ENCODE measurements at places on chromosomes 2 and 18.

DNA sequence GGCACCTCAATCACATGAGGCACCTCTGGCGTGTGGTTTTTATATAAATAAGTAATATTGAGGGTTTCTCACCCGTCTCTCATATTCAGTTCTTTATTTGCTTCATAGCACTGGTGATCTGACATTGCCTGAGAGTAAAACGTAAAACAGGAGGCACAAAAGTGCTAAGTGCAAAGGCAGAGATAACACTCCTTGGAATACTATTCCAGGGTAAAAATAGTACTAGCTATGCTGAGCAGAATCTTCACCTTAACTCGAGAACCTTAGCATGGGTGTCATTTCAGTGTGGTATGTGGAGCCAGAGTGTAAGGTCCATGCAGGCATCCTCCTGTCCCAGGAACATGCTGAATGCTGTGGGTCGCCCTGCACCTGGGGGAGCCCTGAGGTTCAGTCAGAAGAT, 26.9 kb downstream of the ZCCHC2 start:
- DNase-seq, result no peak

DNA sequence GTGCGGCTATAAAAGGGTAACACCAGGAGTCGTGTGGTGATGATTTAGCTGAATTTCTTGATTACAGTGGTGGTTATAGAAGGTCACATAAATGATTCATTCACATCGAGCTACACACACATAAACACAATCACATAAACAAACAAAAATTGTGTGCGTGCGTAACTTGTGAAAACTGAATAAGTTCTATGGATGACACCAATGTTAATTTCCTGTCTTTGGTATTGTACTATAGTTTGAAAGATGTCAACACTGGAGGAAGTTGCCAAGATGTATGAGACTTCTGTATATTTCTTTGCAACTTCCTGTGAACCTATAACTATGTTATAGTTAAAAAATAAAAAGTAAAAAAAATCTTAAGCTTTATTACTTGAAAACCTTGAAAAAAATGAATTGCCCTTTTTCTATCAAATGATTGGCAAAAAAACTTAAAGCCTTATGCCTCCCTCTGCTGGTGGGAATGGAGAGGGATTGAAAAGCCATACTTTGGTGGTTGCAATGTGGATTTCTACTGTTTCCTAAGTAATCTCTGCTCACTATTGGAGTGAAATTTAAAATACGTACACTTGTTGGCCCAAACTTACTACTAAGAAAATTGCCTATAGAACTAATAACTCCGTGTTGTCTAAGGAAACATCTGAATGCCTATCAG, 227.7 kb downstream of the RPIA start:
- DNase-seq, result no peak

GRCh38 chr2:97617911-97618310, 28.0 kb upstream of the COX5B start:
- no peak for DNase-seq

- no peak for DNase-seq
Observed at GRCh38 chr2:10761591-10761990, 40.2 kb downstream of the ATP6V1C2 start.

DNA sequence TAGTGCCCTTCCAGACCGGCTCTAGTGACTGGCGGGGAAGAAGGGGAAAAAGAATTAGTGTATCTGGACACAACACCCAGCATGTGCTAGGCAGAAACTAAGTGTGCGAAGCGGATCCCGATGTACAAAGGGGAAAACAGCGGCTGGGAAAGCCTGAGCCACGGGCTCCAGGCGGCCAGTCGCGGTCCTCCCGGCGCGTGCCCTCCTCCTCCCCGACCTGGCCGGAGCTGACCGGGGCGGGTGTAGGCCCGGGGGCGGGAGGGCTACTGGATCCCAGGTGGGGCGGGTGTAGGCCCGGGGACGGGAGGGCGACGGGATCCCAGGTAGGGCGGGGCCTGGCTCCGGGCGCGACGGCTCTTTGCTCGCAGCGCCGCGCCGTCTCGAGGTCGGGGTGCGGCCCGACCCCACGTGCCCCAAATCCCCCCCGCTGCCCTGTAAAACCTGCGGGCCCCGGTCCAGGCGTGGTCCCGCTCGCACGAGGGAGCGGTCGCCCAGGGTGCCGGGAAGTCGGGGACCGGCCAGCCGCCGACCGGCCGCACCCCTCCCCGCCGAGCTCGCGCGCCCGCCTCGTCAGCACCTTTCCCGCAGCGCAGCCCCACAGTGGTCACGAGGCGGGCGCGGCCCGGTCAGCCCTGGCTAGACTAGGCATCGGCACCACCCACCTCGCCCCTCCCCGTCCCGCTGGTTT, 48.8 kb downstream of the C2orf42 start:
- DNase-seq, result no peak

GRCh38 chr2:150732491-150732890, 245.0 kb upstream of the RND3 start:
- DNase-seq, result no peak

Measured in SJSA1 (cell line).